Left ventricle myocardium superior (tissue), 1 donor: ENCODE measurements at places on chromosomes 5 and 9. TPM values are rescaled to one million over a fixed set of nuclear protein-coding genes. Genes with fewer than 3 reads are reported as not detected.
A peak's percentile ranks its signal among the peaks of the same experiment; 100 is the strongest.

Gene HMMR
- total RNA-seq: 0.72 TPM

Gene PCDHGA3
- total RNA-seq: 12.1 TPM

Gene PLEKHG4B
- not detected for total RNA-seq

DNA sequence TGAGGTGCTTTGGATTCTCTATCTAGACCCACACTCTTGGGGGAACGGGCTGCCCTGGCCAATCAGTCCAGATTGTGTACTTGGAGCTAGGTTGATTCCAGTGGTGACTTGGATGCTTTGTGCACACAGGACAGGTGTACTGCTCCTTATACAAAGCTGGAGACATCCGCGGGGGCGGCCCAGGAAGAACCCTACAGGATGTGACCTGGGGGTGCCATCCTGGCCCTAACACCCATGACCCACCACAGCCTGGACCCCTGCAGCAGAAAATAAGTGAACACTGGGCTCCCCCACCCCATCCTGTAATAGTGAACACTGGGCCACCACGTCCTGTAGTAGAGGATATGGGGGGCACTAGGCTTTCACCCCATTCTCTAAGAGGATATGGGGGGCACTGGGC, 12.1 kb upstream of the PLEKHG4B start:
- DNase-seq: no peak

- DNase-seq: peak; percentile 96
These were observed 1.3 kb upstream of the PHPT1 start for GRCh38 chr9:136847826-136848392.

DNA sequence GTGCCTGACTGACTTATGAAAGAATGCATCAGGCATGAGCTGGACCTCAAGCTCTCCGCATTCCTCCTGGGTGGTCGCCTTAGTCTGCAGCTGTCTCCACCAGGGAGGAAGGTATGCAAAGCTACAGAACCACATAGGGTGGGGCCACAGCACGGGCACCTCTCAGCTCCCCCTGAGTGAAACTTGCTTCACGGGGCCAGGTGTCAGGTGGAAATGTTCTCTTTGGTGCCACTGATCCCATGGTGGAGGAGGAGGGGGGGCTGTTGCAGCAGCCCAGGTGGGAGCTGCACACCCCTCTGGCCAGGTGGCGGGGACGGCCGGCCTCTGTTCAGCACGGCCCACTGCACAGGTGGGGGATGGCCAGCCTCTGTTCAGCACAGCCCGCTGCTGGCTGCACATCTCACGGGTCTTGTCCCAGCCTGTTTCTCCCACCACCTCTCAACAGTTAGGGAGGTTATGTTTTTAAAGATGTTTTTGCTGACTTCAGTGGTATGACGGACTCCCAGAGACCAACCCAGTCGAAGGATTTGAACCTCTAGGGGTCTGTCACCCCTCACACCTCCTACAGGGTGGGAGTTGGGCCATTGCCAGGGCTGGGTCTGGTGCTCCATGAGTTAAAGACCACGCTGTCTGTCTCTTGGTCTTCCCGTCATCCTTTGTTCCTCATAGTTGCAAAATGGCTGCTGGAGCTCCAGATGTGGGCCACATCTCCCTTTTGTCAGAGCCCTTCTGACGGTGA, 34.3 kb downstream of the MRPL36 start:
- no peak for DNase-seq

DNA sequence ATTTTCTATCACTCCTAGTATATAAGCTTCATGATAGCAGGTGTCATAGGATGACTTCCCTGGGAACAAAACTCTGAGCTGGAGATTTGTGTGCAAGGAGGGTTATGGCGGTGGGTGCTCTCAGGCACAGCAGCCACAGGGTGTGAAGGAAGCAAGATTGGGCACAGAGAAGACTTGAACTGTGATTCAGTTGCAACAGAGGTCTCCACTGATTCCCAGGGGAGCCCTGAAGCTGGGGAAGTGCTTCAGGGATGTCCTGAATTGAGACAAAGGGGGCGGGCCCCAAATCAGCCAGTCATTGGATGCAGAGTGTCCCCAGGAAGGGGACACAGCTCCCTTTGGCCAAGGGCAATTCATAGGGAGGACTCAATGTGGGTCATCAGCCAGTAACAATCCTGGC, 44.4 kb upstream of the ANKRD55 start:
- no peak for DNase-seq
